ENCODE measurements at places on chromosomes 7 and 10.
A peak's percentile ranks its signal among the peaks of the same experiment; 100 is the strongest.

DNA sequence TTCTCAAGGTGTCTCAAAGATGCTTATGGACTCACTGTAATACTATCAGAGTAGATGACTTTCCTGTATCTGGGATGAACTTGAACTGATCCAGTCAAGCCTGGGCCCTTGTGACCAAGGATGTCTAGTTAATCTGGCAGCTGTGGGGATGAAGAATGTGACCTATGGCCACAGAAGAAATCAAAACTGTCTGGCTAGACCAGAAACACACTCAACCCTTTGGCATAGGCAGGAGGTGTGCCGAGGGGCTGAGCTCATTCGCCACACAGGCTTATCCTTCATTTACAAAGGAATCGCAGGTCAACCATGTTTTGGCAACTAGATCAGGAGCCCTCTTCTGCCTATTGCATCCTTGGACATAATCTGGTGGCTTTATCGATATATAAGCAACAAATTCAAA lies 110.6 kb downstream of the ATXN7L1 start:
- DNase-seq = no peak

DNA sequence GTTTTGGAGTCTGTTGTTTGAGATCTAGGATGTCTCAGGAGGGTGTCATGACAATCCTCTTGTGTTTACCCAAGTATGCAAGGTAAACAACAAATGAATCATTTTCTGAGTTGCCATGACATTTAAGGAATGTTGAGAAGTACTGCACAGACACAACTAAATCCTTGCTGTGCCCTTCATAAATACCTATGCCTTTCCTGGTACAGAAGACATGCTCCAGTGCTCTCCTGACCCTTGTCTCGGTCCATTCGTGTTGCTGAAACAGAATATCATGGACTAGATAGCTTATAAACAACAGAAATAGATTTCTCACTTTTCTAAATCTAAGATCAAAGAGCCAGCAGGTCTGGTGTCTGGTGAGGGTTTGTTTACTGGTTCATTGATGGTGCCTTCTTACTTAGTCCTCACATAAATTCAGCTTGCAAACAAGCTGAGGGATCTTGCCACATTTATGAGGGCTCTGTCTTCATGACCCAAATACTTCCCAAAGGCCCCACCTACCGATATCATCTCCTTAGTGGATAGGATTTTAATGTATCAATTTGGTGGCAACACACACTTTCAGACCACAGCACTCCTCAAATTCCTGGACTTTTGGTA lies 341.8 kb upstream of the SEMA3A start:
- DNase-seq = no peak

DNA sequence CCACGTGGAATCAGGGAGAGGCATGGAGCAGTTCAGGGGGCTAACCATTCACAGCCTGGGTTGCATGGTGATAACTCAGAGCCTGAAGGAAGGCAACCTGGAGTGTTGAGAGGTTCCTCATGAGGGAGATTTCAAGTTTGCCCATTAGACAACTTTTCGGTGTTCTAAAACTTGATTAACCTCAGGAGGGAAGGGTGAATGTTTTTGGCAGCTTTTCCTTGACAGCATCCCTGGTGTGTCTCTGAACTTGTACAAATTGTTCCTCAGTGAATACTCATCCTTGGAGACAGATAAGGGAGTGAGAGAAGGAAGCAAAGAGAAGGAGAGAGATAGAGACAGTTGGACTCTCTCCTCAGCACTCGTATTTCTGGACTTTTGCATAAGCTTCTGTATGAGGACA lies at the start of gene OR9A4:
Gene OR9A4 (plus strand): TSS at position 301 of the 400 bp plus-strand sequence. CDS start 2,477 bp downstream, outside the sequence.
- DNase-seq = no peak

DNA sequence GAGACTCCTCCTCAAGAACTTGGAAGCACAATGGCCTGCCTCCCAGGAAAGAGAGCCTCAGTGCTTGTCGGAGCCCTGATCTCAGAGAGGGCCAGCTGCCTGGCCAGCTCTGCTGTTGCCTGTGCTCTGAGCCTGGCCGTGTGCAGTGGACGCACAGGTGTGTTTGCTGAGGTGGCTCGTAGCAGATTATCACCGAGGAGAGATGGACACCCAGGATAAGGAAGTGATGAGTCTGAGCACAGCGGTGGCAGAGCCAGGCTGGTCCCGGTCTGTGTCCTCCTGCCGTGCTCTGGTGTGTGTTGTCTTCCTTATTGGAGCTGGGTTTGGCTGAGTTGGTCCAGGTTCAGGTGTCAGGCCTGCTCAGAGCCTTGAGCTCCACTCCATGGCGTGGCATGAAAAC lies 208.5 kb downstream of the EBF3 start:
- DNase-seq = no peak

- DNase-seq = no peak
Measured at GRCh38 chr10:115903845-115904244, 369.2 kb downstream of the GFRA1 start.

- peak; percentile 79 for DNase-seq
Measured at GRCh38 chr10:48634198-48634983, 29.5 kb upstream of the ARHGAP22 start.

DNA sequence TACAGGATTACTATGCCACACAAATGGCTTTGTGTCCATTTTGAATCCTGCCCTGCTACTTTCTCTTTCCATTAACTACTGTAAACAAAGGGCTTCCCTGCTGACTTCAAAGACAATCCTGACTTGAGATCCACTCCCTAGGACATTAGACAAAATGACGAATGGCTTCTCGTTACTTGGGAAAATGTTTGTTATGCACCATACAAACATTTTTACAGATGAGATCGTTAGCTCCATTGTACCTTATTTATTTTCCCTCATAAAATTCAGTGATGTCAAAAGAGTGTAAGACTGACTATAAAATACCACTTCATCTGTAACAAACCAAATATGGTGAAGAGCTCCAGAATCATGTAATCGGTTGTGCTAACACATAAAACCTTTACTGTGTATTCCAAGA lies 121.8 kb downstream of the CD36 start:
- no peak for DNase-seq
